ENCODE measurements at places on chromosomes 2 and 18.

DNA sequence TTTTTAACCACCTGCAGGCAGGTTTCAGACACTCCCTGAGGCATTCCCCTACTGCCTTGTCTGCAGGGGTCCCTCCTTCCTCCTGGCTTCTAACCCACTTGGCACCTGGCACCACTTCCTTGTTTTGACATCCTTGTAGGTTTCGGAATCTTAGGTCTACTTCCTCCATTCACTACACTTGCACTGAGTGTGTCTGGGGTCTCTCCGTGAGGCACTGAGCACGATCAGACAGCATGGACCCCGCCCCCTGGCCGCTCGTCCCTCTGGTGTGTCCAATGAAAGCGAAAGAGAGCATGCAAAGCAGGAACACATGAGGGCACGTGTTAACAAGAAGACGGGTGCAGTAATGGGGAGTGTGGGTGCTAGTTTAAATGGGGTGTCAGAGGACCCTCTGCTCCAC, 63.8 kb downstream of the HAUS1 start:
- DNase-seq = no peak

GRCh38 chr2:42042631-42043355, 5.0 kb upstream of the PKDCC start:
- no peak for DNase-seq

GRCh38 chr18:75530118-75530517, 102.6 kb upstream of the SMIM21 start:
- DNase-seq = no peak

DNA sequence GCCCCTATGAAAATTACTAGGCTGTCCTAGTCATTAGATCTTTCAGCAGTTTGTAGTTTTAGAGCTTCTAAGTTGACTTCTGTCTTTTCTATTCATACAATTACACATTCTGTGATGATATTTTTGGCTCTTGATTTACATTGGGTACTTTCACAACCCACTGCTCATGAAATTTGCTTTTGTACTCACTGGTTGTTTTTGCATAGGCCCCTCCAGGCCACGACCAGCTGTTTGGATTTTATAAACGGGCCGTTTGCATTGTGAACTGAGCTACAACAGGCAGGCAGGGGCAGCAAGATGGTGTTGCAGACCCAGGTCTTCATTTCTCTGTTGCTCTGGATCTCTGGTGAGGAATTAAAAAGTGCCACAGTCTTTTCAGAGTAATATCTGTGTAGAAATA, 193.8 kb downstream of the RPIA start:
- no peak for DNase-seq

DNA sequence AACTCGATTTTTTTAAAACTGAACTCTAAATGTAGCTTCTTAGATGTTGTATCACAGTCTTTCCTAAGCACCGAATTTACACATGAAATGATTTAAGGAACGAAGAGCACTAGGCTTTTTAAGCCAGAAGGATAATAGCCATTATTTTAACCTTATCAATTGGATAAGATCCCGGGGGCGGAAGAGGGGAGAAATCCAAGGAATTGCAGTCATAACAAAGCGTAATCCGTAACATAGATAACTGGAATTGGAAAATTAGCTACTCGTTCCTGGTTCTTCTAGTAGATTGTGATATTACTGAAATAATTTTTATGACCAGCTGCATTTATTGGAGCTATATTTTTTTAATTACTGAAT, 988 bp upstream of the KANSL1L start:
- no peak for DNase-seq

- DNase-seq = peak; percentile 88
Observed at GRCh38 chr2:72887740-72888437, 681 bp downstream of the SPR start.

DNA sequence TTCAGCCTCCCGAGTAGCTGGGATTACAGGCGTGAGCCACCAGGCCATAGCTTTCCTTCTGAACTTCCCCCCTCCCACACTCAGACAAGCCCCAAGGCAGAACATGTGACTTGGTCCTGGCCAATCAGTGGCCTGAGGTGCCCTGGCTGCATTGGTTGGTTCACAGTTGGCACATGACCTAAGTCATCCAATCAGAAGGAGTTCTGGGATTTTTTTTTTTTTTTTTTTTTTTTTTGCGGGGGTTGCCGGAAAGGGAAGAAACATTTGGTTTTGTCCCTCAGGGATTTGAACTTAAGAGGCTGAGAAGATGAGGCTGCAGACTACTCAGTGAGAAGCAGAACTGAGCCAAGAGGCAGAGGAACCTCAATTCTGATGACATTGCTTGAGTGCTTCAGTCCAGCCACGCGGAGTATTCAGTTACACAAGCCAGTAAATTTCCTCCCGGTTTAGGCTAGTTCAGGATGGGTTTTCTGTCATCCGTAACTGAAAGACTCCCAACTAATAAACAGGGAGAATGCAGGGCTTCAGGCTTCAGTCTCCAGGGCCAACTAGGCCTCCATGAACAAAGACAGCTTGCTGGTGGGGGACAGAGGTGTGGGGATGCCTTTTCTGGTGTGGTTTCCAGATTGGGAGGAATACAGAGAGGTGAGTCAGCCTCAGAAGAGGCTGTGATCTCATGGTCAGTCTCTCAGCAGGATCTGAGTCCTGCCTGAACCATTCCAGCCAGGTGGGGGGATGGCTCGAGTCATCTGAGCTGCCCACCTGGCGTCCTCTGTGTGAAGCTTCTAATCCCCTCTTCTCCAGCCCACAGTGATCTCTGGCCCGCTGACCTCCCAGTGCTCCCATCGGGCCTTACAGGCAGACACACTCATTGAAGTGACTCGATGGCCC, 9.2 kb downstream of the PTMA start:
- DNase-seq = peak; percentile 73

- DNase-seq = no peak
Observed at GRCh38 chr2:146267093-146267492, 1577.7 kb upstream of the ACVR2A start.

- no peak for DNase-seq
Observed at GRCh38 chr2:21281791-21282514, 158.2 kb downstream of the TDRD15 start.

GRCh38 chr18:2222270-2223185, 348.8 kb downstream of the METTL4 start:
- DNase-seq = no peak

- no peak for DNase-seq
Observed at GRCh38 chr18:37540424-37541138, 25.0 kb downstream of the CELF4 start.

GRCh38 chr2:144515696-144516410, 4.1 kb downstream of the ZEB2 start:
- peak; percentile 25 for DNase-seq

DNA sequence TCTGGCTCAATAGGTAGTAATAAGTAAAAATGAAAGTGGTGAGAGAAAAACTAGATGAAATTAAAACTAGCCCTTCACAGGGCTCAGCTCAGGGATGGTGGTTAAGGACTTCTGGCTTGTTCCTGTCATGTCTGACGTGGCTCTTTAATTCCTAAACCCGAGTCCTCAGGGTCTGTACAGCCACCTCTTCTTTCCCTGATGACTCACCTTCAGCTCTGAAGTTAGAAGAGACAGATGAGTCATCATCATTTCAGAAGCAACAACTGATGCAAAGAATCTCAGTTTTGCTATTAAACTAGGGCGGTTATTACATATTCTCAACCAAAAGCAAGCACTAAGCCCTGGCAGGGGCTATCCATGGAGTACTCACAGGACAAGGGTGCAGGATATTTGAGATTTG, 24.0 kb upstream of the ITGB6 start:
- DNase-seq = no peak

- DNase-seq = no peak
Observed at GRCh38 chr18:3447068-3447894, 2.7 kb upstream of the TGIF1 start.

DNA sequence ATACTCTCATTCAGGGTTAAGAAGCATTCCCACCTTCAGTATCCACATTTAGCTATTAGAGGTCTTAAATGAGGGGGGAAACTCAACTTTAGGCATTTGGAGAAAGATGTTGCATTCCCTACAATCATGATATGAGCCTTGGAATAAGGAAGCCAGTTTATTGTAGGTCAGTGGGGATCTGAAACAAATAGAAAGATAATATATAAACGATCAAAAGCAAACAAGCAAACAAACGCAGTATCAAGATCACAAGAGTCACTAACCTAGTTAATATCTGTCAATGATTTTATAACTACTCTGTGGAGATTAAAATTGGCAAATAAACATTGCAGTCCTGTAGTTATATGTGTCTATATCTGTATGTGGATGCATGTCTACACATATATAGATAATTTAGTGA, 152.4 kb upstream of the LRATD1 start:
- DNase-seq = no peak

- no peak for DNase-seq
Observed at GRCh38 chr2:96508521-96509113, 3.5 kb upstream of the NEURL3 start.

GRCh38 chr2:210686401-210686800, 130.0 kb downstream of the CPS1 start:
- DNase-seq = peak; percentile 13

GRCh38 chr18:7492385-7492784, 74.7 kb upstream of the PTPRM start:
- no peak for DNase-seq

GRCh38 chr2:165406173-165406572, 63.3 kb upstream of the CSRNP3 start:
- DNase-seq = peak; percentile 44

GRCh38 chr2:864501-865106, 86.0 kb upstream of the SNTG2 start:
- DNase-seq = no peak

- DNase-seq = no peak
Observed at GRCh38 chr18:52287151-52287550, 52.8 kb upstream of the DCC start.

GRCh38 chr18:34651586-34652369, 58.3 kb upstream of the DTNA start:
- no peak for DNase-seq

DNA sequence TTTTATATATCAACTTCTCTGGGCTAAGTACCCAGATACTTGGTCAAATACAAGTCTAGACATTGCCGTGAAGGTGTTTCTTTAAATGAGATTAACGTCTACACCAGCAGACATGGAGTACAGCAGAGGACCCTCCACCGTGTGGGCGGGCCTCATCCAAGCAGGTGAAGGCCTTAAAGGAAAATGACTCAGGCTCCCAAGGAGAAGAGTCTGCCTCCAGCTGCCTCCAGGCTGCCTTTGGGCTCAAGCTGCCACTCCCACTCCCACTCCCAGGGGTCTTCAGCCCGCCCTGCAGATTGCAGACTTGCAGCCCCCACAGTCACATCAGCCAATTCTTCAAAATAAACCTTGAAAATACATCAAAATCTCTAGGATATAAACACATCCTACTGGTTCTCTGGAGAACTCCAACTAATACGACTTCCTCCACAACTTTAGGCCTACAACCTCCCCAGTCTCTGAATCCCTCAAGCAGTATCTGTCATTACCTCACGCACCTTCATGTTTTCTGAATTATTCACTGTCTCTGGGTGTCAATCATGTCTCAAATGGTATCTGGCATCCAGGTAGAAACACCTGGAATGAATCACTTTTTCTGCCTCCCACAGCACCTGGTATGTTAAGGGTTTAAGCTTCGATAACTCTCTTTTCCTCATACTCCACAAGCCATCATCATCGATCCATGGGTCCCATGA, 6.9 kb downstream of the ITGB1BP1 start:
- DNase-seq = no peak

- no peak for DNase-seq
Observed at GRCh38 chr2:162821176-162821575, 17.4 kb downstream of the KCNH7 start.

DNA sequence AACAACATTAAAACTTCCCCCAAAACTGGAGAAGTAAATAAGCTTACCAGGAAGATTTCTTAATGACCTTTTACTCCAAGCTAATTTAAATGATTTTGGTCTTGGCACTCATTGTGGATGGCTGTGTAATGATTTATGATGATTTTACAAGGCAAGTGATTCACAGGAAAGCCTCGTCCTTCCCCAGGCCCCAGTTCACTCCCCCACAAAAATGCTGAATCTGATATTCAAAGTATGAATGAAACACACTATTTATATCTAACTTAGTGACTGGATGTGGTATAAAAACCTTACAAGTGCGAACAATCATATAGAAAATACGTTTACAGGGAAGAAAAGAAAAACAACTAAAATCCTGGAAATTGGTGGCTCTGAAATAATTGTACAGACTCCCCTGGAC, 49.8 kb downstream of the ZNF516 start:
- DNase-seq = no peak

DNA sequence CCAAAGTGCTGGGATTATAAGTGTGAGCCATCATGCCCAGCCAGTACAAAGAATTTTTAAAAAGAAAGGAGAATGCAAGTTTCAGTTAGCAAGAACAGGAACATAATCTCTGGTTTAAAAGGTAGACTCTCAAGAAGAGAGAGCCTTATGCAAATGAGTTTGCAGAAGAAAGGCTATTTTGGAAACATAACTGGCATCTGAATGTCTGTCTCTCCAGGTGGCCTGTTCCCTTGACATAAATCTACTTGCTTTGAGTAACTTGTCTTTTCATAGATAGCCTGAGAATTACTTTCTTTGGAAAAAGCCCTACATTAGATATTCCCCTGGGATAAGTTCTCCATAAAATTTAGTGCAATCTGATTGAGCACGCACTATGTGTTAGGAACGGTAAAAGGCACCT, 109.6 kb downstream of the ICOS start:
- DNase-seq = no peak

- no peak for DNase-seq
Observed at GRCh38 chr2:120400551-120400950, 54.6 kb downstream of the INHBB start.

- DNase-seq = no peak
Observed at GRCh38 chr2:130389783-130390182, 33.9 kb downstream of the PTPN18 start.

DNA sequence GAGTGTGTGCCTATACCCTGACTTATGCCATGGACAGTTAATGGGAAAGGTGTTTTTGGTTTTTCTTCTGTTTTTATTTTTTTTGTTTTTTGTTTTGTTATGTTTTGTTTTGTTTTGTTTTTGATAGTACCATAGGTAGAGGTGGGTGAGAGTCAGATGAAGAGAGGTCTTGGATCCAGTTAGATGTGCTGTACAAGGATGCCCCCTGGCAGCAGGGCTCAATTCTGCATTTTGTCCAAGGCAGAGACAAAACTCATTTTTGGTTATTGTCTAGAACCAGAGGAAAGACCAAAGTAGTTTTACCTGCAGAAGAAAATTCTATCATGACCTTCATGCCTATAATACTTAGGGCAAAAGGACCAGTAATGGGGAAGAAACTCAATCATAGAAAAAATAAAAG, 48.5 kb downstream of the SLC5A7 start:
- DNase-seq = no peak

DNA sequence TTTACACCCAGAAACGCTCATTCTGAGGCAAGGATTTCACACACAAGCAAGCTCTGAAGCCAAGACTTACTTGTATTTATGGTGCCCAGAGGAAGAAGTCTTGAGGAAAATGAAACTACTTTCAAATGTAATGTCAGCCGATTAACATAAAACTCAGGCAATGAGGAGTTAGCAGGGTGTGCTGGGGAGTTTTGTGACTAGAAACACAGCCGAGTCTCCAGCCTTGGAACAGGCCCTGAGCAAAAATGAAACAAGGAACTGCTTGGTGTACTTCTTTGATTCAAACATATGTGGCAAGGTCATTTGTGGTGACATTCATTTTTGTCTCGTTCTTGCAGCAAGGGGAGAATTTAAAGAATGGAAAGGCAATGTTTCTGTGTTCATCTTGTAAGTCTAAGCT, 4.5 kb downstream of the DYTN start:
- DNase-seq = no peak

GRCh38 chr2:174574657-174575056, 22.9 kb downstream of the WIPF1 start:
- DNase-seq = no peak

GRCh38 chr2:35790292-35790691, 565.3 kb upstream of the CRIM1 start:
- DNase-seq = no peak

GRCh38 chr18:54924948-54925347, 34.3 kb downstream of the CCDC68 start:
- no peak for DNase-seq
